Fibroblast of skin of scalp (primary cell): ENCODE measurements at places on chromosomes 6 and 20.

- DNase-seq, result peak; percentile 54
Observed at GRCh38 chr6:23145781-23146180, 576.4 kb downstream of the HDGFL1 start.

DNA sequence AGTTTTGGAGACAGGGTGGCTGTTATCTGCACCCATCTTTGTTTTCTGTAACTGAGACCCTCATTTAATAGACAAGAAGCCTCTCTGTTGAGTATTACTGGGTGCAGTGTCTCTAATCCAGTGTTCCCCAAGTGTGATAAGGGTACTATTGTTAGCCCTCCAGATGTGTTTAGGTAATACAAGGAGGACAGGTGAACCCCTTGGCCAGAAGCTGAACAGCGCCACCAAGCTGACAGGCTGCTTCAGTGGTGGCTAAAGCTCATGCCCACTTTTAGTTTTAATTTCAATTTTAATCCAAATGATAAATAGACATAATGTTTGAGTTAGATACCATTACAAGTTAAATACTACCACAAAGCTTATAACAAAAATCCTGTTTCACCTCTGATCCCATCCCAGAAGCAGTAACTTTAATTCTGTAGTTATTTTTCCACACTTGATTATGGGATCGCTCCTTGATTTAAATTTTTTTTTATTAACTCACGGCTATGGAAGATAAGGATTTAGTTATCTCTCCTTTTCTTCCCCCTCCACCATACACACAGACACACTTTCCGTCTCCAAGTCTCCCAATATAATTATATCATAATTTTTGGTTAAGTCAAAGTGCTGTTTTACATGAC is 8.4 kb upstream of the STK35 start:
- no peak for DNase-seq

DNA sequence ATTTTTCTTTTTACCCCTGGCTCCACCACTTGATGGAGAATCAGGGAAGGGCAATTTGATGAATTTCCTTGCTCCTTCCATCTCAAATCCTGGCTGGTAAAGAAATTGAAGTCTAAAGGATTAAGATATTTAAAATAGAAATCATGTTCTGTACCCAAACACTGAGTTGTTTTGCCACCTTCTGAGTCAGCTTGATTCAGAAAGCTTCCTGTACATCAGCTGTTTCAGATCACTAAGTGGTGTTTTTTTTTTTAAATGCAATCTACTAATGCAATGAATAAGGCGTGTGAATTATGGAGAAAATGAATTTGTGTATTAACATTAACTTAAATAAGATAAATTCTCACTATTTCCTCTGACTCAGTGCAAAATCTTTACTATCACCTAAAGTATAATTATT is 11.5 kb upstream of the POPDC3 start:
- DNase-seq, result no peak

DNA sequence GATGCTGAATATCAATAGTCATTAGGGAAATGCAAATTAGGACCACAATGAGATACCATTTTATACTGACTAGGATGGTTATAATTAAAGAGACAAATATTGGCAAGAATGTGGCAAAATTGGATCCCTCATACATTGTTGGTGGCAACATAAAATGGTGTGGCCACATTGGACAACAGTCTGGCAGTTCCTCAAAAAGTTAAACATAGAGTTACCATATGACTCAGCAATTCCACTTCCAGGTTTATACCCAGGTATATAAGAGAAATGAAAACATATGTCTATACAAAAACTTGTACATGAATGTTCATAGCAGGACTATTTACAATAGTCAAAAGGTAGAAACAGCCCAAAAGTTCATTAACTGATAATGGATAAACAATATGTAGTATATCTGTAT is 2.0 kb upstream of the CRIP3 start:
- DNase-seq, result no peak

GRCh38 chr6:143583542-143584327 is 72.2 kb upstream of the FUCA2 start:
- peak; percentile 83 for DNase-seq

- DNase-seq, result no peak
Observed at GRCh38 chr6:88547768-88548167, 381.6 kb upstream of the CNR1 start.

DNA sequence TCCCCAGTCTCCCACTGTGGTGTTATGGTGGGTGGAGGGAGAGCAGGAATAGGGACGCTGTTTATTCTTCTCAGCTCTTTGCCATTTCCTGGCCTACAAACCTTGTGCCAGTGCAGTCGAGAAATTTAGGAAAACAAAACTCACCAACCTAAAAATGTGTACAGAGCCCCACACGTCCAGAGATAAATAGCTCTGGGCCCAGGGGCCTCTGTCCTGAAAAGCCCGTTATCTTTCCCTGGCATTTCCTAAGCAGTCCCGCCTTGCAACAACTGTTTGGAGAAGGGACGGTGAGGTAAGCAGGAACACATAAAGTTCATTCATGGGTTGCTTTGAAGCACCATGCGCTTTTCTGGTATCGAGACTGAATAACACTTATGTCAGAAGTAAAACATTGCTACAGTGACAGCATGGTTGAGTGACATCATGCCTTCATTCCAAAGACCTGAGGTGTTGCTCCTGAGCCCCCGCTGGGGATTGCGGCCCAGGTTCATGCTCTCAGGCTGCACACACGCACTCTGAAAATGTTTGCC is 80.1 kb upstream of the NXT1 start:
- DNase-seq, result peak; percentile 68

- peak; percentile 51 for DNase-seq
Observed at GRCh38 chr20:43947316-43947710, 32.7 kb downstream of the TOX2 start.

GRCh38 chr6:147737115-147737514 is 228.6 kb downstream of the SAMD5 start:
- no peak for DNase-seq

DNA sequence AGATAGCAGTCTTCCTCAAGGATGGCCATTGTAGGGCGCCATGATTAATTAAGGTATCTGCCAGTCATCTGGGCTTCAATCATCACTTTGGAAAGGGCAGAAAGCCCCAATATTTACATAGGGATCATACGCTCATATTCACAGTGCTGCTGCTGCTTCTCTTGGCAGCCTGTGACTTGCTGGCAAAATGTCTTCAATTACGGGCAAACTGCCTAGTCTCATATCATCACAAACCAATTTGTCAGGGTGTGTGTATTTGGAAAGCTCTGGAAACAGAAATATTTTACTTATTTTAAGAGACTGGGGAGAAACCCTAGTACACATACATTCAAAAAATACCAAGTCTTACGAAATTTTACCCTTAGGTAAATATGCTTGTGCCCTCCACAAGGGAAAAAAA is 77.6 kb downstream of the SAMD5 start:
- peak; percentile 58 for DNase-seq

GRCh38 chr20:47612670-47613069 is 111.0 kb downstream of the NCOA3 start:
- no peak for DNase-seq

DNA sequence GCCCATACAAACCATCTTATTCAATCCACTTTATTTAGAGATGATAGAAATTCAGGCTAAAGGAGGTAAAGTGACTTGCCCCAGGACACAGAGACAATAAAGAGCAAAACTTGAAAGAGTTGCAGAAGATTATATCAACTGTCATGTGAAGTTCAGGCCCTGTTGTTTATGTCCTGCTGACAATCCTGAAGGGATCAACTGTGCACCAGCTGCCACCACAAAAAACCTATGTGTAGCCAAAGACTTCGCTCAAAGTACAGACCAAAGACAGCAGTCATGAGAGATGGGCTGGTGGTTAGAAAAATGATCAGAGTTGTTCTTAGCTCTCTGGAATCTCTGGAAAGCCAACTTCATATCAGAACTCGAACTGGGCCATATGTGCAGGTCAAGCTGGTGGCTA is 16.0 kb upstream of the CITED2 start:
- DNase-seq, result no peak

GRCh38 chr6:105675715-105676397 is 273.0 kb upstream of the PREP start:
- DNase-seq, result peak; percentile 87

GRCh38 chr6:134468633-134469032 is 150.7 kb upstream of the SGK1 start:
- no peak for DNase-seq

GRCh38 chr20:49893242-49894072 is 21.9 kb downstream of the SPATA2 start:
- DNase-seq, result peak; percentile 31

- no peak for DNase-seq
Observed at GRCh38 chr6:32110632-32111031, 1.5 kb upstream of the TNXB start.

DNA sequence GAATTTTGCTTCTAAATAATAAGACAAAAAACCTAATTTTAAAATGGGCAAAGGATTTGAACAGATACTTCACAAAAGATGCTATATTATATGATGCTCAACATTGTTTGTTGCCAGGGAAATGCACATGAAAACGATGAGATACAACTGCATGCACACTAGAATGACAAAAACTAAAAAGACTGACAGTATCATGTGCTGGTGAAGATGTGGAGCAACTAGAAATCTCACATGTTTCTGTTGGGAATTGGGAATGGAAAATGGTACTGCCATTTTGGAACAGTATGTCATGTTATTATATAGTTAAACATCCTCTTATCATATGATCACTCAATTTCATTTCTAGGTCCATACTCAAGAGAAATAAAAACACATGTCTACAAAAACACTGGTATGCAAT is 13.4 kb upstream of the SNX9 start:
- no peak for DNase-seq

GRCh38 chr6:131694832-131695426 is 6.3 kb downstream of the OR2A4 start:
- DNase-seq, result peak; percentile 74

- peak; percentile 64 for DNase-seq
Observed at GRCh38 chr6:156777577-156778453, 637 bp downstream of the ARID1B start.

DNA sequence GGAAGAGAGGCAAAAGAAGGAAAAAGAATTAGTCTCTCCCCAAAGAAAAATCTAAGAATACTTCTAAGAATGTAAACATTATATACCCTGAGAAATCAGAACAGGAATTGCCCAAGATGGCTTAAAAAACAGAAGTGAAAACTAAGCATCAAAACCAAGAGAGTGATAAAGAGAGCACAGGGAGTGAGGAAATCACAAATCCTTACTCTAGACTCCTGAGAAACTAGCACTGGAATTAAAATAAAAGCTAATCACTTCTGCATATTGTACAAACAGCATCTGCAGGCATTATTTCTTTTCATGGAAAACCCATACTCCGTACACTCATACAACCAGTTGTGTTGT is 285.7 kb downstream of the BTBD9 start:
- no peak for DNase-seq

DNA sequence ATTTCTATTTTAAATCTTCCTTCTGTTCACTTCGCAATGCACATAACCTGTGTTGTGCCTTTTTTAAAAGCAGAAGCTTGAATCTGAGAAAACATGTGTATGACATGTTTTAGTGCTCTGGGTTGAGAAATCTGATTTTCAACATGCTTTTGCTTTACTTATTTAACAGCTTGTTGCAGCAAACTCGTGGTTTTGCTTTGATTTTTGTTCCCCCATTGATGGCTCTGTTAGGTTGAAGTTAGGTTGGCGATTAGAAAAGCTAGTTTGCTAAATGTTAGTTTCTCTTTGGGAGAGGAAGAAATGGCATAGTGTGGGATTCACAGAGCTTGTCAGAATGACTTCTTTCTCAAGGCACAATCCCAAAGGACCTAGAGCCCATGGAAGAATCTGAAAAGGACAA is 170.8 kb downstream of the TMEM242 start:
- no peak for DNase-seq

DNA sequence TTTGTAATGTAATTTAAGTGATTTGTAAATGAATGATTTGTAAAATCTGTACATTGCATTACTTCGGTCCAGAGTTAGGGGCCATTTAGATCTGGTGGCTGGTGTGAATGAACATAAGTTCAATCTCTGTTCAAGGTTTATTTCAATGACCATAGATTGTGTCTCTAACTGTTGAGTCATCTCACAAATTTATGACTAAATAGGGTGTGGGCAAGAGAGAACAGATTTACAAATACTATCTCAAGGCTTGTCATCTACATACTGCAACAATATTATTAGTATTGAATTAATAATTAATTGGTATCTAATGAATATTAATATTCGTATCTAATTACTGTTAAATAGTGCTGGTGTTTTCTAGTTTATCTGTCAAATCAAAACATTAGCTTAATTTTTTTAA is 115.3 kb upstream of the EDN1 start:
- peak; percentile 23 for DNase-seq

DNA sequence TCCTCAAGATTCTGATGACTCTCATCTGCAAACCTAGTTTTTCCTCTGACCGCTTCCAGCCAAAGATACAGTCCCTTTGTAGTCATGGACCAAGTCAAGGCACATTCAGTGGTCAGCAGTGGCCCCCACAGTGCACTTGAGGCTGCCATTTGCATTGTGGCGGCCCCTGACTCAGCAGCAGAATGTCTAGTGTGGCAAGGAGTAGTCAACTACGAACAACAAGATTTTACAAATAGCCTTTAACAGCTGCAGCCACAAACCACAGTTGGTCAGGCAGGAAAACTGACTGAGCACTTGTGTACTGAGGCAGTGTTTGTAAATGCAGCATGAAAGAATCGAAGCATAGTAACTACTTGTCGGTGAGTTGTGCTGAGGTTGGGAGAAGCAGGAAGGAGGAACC is 49.6 kb downstream of the SLC2A12 start:
- no peak for DNase-seq

GRCh38 chr6:14711704-14712379 is 534.0 kb upstream of the JARID2 start:
- DNase-seq, result no peak

GRCh38 chr20:433300-433975 is 25.3 kb downstream of the RBCK1 start:
- DNase-seq, result no peak

DNA sequence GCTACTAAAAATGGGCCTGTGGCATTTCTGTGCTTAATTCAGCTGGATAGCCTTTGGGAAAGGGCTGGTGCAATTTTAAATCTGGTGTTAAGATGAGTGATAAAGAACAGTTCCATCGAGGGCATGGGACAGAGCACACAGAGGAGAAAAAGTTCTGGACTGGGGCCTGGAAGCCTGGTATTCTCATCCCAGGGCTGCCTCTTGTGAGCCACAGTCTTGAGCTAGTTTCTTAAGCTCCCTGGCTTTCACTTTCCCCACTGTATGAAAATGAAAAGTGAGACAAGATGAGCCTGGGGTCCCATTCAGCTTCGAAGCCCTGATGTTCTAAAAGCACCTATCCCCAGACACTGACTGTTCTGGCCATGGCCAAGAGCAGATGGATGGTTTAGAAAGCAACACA is 14.3 kb upstream of the LAMA4 start:
- no peak for DNase-seq

- DNase-seq, result no peak
Observed at GRCh38 chr20:9397928-9398327, 116.5 kb upstream of the LAMP5 start.

GRCh38 chr20:53840532-53840931 is 229.9 kb downstream of the BCAS1 start:
- DNase-seq, result peak; percentile 50

- DNase-seq, result no peak
Observed at GRCh38 chr6:70864401-70864800, 92.5 kb downstream of the B3GAT2 start.
